ELF-1 (cell line): ENCODE measurements at places on chromosomes 16 and 17.
A peak's percentile ranks its signal among the peaks of the same experiment; 100 is the strongest.

- DNase-seq: no peak
These were observed 731 bp upstream of the MKS1 start for GRCh38 chr17:58219789-58220183.

GRCh38 chr16:4160658-4161430 lies 44.6 kb upstream of the ADCY9 start:
- no peak for DNase-seq

GRCh38 chr16:50207652-50208051 lies 54.5 kb downstream of the TENT4B start:
- no peak for DNase-seq

DNA sequence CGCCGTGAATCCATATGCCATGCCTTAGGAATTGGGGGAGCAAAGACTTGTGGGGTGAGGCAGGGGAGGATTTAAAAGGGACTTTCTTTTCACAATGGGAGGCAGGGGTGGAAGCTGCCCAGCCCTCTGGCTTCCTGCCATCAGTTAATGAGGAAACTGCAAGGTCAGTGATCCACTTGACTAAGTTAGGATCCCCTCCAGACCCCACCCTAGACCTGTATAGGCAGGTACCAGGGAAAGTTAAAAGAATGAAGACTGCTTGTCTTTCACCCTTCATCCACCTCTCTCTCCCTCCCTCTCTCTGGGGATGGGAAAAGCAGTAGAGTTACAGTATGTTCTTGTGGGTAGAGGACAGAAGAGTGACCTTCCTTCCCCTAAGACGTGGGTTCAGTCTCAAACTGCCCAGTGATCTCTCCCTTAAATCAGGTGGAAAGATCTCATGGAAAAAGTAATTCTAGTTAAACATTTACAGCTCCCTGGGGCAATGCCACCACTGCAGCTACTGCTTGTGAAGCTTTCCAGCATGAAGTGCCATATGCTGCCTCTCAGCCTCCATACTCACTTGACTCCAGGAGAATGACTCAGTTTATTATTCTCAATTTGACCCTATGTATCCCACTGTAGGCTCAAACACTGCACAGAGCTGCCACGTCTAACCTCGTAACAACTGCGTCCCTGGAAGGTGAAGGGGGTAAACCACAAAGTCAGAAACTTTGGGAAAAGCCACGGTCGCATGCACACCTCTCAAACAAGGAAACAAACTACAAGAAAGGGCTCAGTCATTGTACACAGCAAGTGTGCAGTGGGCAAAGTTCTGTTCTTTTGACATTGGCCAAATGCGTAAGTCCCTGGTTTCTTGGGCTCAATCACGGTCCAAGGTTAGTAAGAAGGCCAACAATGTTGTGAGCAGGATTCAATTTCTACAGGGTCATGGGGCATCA lies 1.2 kb downstream of the COA3 start:
- no peak for DNase-seq

DNA sequence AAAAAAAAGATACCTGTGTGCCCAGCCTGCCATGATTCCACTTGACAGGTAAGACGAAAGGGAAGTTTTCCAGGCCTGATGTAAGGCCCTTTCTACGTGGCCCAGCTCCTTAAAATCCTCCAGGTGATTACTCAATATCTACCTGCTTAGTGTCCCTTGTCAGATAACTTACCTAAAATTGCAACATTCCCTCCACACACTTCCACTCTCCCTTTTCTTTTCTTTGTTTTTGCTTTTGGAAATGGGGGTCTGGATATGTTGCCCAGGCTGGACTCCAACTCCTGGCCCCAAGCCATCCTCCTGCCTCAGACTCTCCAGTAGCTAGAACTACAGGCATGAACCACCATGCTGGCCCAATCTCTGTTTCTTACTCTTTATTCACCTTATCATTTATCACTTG lies 7.2 kb upstream of the PLXDC1 start:
- DNase-seq: no peak

DNA sequence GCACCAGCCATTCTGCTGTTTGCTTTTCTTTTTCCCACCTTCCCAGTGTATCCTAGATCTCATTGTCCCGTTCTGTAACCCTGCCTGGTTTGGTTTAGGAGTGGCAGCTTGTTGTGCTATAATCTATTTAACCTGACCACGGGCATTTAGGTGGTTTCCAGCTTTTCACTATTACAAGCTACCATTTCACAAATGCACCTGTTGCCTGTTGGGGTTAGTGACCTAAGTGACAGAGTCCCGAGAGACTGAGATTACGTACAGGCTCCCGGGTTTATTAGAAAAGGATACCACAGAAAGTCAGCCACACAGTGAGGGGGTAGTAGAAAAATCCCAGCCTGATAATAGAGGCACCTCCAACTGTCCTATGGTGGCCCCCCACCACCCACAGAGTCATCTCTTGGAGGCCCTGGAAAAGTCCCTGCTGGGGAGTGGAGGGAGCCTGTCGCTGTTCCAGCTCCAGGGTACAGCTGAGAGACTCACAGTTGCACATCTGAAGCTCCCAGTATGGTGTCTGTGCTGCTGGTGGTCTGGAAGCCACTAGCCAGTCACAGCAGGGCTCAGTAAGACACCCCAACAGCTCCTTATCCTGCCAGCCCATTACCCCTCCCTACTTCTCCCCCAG lies 21.2 kb downstream of the CLEC16A start:
- no peak for DNase-seq

DNA sequence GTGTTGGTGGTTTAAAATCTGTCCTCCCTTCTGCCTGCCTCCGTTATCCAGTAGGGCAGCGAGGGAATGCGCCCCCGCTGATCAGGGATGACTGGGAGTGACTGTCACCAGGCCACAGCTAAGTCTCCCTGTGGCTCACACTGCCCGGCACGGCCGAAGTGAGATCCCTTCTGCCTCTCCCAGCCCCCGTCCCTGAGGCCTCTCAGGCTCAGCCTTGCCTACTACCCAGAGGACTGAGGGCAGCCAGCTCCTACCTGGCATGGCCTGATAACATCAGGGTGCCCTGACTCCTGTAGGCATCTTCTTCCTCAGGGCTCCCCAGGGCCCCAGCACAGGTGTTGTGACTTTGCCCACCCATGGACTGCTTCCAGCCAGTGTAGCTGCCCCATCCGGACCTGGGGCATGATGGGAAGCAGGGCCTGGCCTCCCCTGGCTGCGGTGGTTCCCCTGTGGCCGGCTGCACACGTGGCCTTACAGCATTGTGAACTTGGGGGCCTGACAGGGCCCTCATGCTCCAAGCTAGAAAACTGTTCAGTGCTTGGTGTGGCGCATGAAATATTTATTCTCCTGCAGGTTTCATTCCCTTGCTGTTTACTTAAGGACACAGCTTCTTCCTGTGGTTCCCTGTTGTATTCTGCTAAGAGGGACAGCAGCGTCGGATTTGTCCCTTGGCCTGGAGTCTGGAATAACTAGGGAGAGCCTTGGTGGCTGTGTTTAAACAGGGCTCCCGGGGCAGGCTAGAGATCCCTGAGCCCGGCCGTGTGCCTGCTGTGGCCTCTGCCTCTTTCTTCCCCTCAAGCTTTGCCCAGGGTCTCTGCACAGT lies 30.0 kb downstream of the GINS2 start:
- DNase-seq: no peak

DNA sequence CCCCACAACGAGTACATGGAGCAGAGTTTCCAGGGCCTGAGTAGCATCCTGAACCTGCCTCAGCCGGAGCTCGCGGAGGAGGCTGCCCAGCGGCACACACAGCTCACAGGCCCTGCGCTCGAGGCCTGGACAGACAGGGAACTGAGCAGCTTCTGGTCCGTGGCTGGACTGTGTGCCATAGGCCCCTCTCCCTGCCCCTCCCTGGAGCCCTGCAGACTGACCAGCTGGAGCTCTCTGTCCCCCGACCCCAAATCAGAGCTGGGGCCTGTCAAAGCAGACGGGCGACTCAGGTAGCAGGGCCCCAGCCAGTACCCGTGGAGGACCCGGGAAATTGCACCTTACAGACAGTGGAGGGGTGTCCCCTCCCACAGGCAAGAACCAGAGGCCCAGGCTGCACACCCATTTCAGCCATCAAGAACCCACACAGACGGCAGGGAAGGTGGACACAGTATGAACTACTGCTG lies 13.0 kb downstream of the MRPL27 start:
- no peak for DNase-seq

DNA sequence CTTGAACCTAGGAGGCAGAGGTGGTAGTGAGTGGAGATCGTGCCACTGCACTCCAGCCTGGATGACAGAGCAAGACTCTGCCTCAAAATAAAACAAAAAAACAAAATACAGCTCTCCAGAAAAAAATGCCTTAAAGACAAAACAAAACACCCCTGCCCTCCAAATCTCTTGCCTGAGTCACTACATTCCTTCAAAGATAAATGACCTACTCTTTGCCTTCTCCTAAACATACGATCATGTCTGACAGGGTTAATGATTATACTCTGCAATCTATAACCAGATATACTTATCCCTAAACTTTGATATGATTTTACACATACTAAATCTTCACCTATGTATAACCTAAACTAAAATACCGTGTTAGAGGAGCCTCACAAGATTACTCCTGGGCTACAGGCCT lies 1.4 kb upstream of the SETD6 start:
- DNase-seq: no peak

GRCh38 chr17:22507823-22508222 lies 815.5 kb downstream of the KCNJ18 start:
- no peak for DNase-seq

- no peak for DNase-seq
These were observed 4.3 kb downstream of the TRAF4 start for GRCh38 chr17:28747801-28748750.

DNA sequence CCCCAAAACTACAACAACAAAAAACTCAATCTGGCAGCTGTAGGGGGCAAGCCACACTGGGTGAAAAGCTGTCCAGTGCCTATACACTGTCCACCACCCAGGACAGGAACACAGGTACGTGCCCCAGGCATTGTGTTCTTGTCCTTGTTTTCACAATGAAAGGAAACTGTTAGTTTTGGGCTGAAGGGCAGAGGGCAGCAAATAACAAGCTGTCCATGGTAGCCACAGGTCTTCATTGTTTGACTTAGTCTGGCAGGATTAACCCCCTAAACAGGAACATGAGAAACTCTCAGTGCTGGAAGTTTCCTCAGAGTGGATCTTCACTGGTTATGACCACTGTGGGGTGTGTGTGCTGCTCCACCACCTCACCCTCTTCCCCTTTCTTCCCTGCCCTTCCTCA lies 224.6 kb upstream of the N4BP1 start:
- DNase-seq: peak; percentile 18

DNA sequence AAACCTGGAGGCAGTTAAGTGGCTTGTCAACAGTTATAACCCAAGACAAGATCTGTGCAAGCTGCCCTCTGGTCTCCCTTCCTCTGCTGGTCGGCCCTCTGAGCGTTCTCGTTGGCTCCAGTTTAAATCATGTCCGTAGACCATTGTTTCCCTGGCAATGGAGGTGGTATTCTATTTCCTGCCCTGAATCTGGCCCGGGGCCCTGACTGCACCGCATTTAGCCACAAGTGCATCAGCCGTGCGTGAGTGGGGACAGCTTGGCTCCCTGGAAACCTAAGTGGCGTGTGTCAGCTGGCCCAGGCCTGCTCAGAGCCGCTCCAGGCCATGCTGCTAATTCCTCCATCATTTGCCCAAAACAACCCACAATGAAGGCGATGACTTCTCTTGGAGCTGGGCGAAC lies 15.0 kb upstream of the MYLK3 start:
- peak; percentile 92 for DNase-seq

GRCh38 chr17:2319051-2319450 lies 15.3 kb downstream of the SRR start:
- DNase-seq: no peak

DNA sequence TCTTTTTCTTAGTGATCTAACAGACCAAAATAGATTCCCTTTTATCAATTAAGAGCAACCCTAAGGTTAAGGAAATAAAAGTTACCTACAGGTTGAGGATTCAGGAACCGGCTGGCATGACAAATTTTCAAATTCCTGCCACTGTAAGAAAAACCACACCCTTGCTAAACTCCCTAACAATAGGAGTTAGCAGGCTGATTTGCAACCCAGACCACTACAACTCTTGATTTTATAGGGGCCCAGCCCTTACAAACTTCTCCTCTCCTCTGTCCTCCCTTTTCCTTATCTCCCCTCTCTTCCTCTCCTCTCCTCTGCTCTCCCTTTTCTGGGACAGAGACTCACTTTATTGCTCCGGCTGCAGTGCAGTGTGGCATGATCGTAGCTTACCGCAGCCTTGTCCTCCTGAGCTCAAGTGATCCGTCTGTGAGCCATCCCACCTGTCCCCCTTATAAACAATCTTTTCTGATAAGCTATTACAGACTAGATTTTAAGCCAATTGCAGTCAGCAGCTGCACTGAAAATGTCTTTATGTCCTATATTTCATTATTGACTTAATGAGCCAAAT lies 418.9 kb downstream of the CDH8 start:
- DNase-seq: no peak

- DNase-seq: no peak
These were observed 16.7 kb downstream of the CHST5 start for GRCh38 chr16:75519175-75519574.

GRCh38 chr16:57818377-57819064 lies 16.2 kb upstream of the KIFC3 start:
- DNase-seq: no peak

- no peak for DNase-seq
These were observed 10.8 kb downstream of the SSH2 start for GRCh38 chr17:29918922-29919856.

- no peak for DNase-seq
These were observed 34.5 kb downstream of the HS3ST2 start for GRCh38 chr16:22848451-22848850.

GRCh38 chr16:88055356-88055755 lies 104.1 kb downstream of the BANP start:
- no peak for DNase-seq

DNA sequence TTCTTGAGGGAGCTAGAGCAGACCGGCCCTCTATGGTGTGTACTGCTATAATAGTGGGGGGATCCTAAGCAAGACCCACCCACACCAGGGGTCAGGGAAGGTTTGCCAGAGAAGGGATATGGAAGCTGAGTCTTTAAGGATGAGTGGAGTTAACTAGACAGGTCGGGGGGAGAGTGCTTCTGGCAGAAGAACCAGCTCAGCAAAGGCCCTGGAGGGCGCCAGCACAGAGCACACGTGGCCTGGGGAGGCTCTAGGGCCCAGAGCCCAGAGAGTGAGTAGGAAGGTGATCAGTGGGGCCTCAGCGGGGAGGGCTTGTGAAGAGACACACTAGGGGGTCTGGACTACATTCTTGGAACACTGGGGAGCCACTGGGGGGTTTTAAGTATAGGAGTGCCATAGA lies 21.1 kb downstream of the NGFR start:
- peak; percentile 56 for DNase-seq

- peak; percentile 62 for DNase-seq
These were observed 38.2 kb downstream of the KSR1 start for GRCh38 chr17:27494192-27495091.
